A549 treated with RU486 at 1 μM for 4 hours (cell line): ENCODE measurements at places on chromosomes 6 and 20. TPM values are rescaled to one million over a fixed set of nuclear protein-coding genes. Genes with fewer than 3 reads are reported as not detected.

SLC44A4 gene
- total RNA-seq, result 0.07 to 0.30 TPM in 2 of 5 replicates, not detected in the others

CRISP2 gene
- total RNA-seq, result not detected in 5 replicates

CDH22 gene
- total RNA-seq, result 0.06 TPM in 1 of 5 replicates, not detected in the others

CST5 gene
- not detected in 5 replicates for total RNA-seq

FRS3 gene
- 2.1 to 3.1 TPM (median 2.4 TPM) in 5 replicates for total RNA-seq

RAB44 gene
- 0.02 to 0.06 TPM (median 0.04 TPM) in 4 of 5 replicates, not detected in the other for total RNA-seq

CD24 gene
- total RNA-seq, result 180 to 282 TPM (median 255 TPM) in 5 replicates

SYCP2L gene
- total RNA-seq, result 1.4 to 2.6 TPM (median 1.6 TPM) in 5 replicates

COL10A1 gene
- total RNA-seq, result 0.06 TPM in 1 of 5 replicates, not detected in the others

WFDC5 gene
- not detected in 5 replicates for total RNA-seq

ELOVL4 gene
- 1.2 to 1.9 TPM (median 1.6 TPM) in 5 replicates for total RNA-seq

CRISP3 gene
- 0.06 TPM in 1 of 5 replicates, not detected in the others for total RNA-seq

SH3BGRL2 gene
- total RNA-seq, result 0.11 to 0.30 TPM (median 0.29 TPM) in 5 replicates

EYA2 gene
- 2.2 to 3.0 TPM (median 2.9 TPM) in 5 replicates for total RNA-seq
